Activated naive CD4-positive, alpha-beta T cell treated with anti-CD3 and anti-CD28 coated beads for 36 hours (primary cell): ENCODE measurements at places on chromosomes 3 and 15.

DNA sequence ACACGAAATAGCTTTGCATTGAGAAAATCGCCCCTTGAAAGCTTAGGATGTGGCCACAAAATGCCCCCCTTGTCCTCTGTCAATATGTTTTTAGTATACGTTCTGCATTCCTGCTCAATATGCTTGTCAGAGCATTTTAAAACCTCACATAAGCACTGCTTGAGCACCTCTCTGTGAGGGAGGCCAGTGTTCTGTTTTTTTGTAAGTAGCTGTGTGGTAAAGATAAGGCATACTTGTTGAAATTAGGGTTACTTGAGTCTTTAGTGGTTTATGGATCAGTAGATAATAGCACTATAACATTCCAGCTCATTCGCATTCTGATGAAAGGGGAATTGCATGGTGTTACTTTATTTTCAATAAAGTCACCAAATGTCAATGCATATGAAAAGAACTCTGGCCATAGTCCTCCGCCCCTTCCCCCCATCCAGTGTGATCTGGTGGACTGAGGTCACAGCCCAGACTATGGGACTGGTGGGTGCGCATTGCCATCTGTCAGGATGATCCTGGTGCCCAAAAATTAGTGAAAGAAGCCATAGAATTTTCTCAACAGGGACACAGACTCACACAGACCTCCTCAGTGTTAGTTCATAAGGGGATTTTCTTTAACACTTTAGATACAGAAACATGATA lies 33.1 kb downstream of the IL1RAP start:
- DNase-seq = no peak

GRCh38 chr3:135967867-135968266 lies 2.3 kb downstream of the PPP2R3A start:
- DNase-seq = no peak

DNA sequence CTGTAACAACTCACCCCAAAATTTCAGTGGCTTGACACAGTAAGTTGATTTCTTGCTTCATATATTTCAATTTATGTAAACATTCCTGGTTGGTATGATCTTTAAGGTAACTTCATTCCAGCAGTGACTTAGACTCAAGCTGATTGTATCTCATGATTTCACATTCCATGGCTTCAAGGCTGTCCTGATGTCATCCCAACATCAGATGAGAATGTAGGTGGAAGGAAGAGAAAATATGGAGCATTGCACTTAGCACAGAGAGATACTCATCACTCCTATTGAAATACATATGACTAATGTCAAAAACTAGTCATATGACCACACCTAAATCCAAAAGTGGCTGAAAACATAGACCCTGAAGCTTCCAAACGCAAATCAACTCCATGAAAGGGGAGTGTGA lies 793.8 kb downstream of the TBL1XR1 start:
- DNase-seq = no peak

- no peak for DNase-seq
Observed at GRCh38 chr3:154559623-154560022, 129.6 kb upstream of the GPR149 start.

DNA sequence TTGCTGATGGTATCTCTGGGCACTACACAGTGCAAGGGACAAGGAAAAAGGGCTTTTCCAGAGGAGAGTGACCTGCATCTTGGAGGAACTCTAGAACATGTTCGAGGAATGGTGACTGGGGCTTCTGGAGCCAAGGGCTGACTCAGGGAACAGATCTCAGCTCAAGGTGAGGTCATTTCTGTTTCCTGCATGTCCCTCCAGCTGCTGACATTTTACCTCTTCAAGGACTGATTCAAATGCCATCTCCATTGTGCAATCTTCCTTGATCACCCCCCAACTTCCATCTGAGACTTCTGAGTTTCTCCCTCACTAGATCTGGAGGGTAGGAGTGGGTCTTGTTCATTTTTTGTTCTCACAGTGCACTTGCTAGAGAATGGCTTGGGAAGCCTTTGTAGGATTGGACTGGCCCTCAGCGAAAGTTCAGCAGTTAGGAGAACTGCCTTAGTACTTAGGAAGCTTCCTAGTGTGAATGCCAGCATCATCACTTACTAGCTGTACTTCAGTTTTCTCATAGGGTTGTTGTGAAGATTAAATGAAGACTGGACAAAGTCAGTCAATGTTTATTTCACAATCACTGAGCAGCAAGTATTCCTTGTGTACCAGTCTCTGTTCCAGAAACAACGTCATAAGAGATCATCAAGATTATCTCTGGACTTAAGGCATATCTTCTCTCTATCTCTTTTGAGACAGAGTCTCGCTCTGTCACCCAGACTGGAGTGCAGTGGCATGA lies 2.6 kb upstream of the IDH3A start:
- DNase-seq = no peak

DNA sequence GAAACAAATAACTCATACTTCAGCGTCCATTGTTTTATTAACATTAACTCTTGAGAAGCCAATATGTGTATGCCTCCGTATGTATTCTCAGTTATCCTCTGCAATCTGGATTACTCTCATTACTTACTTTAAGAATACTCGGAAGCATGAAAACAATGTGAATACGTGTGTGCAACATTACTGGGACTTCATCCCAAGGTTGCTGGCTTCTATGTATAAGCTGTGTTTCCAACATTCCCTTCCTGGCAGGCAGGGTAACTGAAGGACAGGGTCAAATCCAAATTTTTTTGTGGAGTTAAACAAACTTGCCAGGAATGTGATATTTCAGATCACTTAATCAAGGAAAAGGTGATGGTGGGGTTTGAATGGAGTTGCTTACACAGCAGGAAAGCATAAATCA lies 34.5 kb upstream of the NR1I2 start:
- no peak for DNase-seq

DNA sequence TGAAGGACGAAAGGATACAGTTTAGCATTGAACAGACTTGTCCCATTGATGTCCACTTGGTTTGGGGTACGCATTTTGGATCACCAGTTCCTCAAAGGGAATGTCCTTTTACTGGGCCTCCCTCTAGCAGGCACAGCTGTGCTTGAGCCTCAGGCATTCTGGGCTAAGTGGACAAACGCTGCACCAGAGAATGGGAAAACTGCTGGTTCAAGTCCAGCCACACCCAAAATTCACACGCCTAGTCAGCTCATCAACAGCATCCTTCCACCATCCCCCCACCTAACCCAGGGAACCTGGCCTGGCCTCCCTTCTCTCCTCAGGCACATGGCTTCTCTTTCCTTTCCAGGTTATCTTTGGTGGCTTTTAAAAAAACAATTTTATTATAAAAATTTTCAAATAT lies 59.1 kb upstream of the ALDH1A3 start:
- no peak for DNase-seq

GRCh38 chr3:135975053-135975452 lies 9.5 kb downstream of the PPP2R3A start:
- no peak for DNase-seq

GRCh38 chr3:103873021-103873420 lies 1438.2 kb downstream of the ZPLD1 start:
- no peak for DNase-seq

DNA sequence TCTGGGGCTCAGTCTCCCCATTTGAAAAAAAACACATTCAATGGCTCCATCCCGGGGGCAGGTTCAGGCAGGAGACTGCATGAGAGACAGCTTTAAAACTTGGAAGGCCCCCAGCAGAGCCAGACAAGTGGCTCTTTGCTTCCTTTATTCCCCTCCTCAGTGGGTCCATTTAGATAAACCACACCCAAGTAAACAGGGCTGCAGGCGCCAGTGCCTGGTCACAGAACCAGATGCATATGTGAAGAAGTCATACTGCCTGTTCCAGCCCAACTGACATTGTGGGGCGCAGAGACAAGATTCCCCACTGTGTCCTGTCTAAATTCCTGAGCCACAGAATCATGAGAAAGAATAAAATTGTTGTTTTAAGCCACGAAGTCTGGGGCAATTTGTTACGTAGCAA lies 9.0 kb downstream of the FBN1 start:
- no peak for DNase-seq

DNA sequence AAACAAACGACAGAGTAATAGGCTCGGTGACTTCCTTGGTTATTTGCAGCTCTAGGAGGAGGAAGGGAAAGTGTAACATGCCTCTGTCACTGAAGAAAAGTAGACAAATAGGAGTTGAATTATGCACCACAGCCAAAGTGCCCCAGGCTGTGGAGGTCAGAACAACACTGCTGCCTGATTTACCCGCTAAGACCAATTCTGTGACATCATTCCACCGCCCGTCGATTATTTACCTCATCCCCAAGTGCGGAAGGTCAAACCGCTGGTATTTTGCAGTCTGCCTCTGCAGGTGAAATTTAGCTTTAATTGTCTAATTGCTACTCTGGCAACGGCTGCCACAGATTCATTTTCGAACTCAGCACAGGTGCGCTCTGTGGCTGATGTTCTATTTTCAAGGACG lies 106.3 kb upstream of the PRICKLE2 start:
- DNase-seq = no peak

GRCh38 chr3:13831386-13831996 lies 48.4 kb downstream of the WNT7A start:
- no peak for DNase-seq

- DNase-seq = no peak
Observed at GRCh38 chr3:210669-211068, 14.1 kb downstream of the CHL1 start.

GRCh38 chr15:47466357-47466756 lies 250.9 kb upstream of the SEMA6D start:
- no peak for DNase-seq

- no peak for DNase-seq
Observed at GRCh38 chr15:80906159-80906766, 83.4 kb downstream of the MESD start.

GRCh38 chr3:50708620-50709019 lies 33.9 kb downstream of the DOCK3 start:
- DNase-seq = peak; percentile 17

- DNase-seq = no peak
Observed at GRCh38 chr15:46892621-46893160, 824.6 kb upstream of the SEMA6D start.

DNA sequence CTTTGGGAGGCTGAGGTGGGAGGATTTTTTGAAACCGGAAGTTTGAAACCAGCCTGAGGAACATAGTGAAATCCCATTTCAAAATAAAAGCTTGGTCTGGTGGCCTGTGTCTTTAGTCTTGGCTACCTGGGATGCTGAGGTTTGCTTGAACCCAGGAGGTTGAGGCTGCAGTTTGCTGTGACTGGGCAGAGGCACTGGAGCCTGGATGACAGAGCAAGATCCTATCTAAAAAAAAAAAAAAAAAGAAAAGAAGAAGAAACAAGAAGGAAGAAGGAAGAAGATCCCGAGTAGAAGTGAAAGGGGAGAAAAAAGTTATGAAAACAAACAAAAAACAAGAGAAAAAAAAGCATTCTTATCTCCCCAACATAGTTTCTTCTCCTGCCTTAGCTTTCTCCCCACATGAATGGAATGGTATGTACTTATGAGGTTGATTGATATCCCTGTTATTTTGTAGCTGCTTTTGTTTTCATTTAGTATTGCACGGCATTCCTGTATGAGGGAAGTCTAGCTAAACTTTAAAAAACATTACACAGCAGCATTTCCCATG lies 42.4 kb downstream of the TMEM40 start:
- DNase-seq = no peak

DNA sequence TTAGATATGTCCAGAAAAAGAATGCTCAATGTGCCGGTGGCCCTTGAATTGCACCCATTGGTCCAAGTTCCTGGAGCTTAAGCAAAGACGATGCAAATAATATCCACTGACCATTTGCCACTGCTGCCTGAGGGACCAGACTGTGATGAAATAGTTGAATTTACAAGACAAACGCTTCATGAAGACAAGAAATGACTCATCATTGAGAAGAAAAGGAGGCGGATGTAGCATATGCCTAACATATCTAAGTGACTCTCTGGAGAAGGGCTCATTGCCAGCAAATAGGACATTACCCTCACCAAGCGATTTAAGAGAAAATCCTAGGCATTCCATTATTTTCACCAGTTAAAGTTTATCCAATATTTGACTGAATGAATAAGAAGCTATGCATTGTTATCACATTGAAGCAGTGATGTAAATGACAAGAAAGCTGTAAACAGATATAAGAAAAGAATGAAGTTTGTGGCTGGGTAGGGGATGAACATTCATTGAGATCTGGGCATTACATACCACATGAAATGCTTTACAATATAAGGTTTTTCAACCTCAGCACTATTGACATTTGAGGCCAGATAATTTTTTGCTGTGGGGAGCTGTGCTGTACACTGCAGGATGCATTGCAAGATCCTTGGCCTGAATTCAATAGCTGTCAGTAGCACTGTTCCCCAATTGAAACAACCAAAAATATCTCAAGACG lies 48.9 kb upstream of the CPNE4 start:
- DNase-seq = no peak

- no peak for DNase-seq
Observed at GRCh38 chr15:68666120-68666811, 87.5 kb downstream of the CORO2B start.
